ENCODE measurements at places on chromosomes 6 and 20. TPM values are rescaled to one million over a fixed set of nuclear protein-coding genes. Genes with fewer than 3 reads are reported as not detected.

PYGB gene
- 63.1 TPM for total RNA-seq

TAB2 gene
- 34.0 TPM for total RNA-seq

NDRG3 gene
- total RNA-seq, result 15.3 TPM

TCF21 gene
- total RNA-seq, result 0.72 TPM

RNF39 gene
- 2.6 TPM for total RNA-seq

PRDM1 gene
- 94.1 TPM for total RNA-seq

PDYN gene
- total RNA-seq, result not detected

JAG1 gene
- total RNA-seq, result 118 TPM
